ENCODE measurements at places on chromosomes 6 and 20.

GRCh38 chr20:9068233-9068801 lies 570 bp upstream of the PLCB4 start:
- no peak for DNase-seq

GRCh38 chr6:11356404-11357155 lies 124.1 kb upstream of the NEDD9 start:
- DNase-seq, result no peak

- no peak for DNase-seq
Observed at GRCh38 chr6:15623276-15624116, 39.3 kb downstream of the DTNBP1 start.

GRCh38 chr20:46895906-46896242 lies 1.2 kb downstream of the EYA2 start:
- no peak for DNase-seq

GRCh38 chr6:109473120-109473519 lies 9.9 kb downstream of the ZBTB24 start:
- DNase-seq, result no peak

GRCh38 chr20:23037017-23037481 lies 1.9 kb downstream of the SSTR4 start:
- DNase-seq, result no peak

- DNase-seq, result no peak
Observed at GRCh38 chr20:34461779-34462087, 54.5 kb upstream of the DYNLRB1 start.

DNA sequence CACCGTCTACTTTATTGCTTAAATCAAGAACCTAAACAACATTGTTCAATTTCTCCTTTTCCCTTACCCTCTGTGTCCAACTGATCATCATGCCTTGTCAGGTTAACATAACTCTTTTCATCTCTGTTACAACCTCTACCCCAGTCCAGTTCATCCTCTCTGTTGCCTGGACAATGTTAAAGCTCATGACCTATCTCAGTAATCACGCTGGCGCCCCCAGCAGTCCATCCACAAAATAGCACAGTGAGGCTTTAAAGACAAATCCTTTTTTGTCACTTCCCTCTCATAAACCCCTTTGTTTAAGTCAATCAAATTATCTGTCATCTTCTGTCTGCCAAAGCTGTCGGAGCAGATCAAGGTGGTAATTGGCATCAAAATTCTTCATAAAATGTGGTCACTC lies 140.1 kb downstream of the QKI start:
- DNase-seq, result peak; percentile 1

DNA sequence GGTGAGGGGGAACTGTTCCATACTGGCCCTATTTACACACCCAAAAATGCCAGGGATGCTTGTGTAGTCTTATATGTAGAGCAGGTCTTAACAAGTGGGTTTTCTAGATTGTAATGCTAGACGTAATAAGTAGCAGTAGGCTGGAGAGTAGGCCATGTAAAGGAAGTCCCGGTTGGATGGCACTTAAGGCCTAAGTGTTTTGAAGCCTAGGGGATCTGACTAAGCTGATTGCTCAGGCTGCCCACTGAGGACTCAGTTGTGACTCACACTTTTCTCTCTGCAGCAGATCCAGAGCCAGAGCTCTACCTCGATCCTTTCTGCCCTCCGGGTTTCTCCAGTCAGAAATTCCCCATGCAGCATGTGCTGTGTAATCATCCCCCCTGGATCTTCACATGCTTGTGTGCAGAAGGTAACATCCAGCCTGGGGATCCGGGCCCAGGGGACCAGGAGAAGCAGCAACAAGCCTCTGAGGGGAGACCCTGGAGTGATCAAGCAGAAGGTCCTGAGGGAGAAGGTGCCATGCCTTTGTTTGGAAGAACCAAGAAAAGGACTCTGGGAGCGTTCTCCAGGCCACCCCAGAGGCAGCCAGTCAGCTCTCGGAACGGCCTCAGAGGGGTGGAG lies 26.6 kb downstream of the ZNF133 start:
- DNase-seq, result no peak

DNA sequence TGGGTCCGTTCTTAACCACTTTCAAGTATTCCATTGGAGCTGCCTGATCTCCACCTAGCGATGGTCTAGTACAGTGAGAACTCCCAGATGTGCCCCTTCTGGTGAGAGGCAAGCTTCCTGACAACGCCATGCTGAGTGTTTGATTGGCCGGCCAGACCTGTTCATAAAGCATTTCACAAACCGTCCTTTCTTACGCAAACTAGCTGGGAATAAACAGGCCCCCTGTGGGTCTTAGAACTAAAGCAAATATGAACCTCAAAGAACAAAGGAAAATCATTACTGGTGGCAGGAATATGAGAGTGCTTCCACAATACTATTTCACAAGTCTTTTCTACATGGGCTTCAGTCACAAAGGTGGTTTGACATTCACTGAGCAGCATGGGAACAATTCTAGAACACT lies 15.6 kb upstream of the GCNT2 start:
- no peak for DNase-seq

GRCh38 chr6:149014631-149015534 lies 268.1 kb downstream of the UST start:
- DNase-seq, result no peak

- no peak for DNase-seq
Observed at GRCh38 chr6:25295651-25296050, 16.5 kb downstream of the CARMIL1 start.

GRCh38 chr6:42140032-42140431 lies 2.4 kb downstream of the C6orf132 start:
- DNase-seq, result no peak

DNA sequence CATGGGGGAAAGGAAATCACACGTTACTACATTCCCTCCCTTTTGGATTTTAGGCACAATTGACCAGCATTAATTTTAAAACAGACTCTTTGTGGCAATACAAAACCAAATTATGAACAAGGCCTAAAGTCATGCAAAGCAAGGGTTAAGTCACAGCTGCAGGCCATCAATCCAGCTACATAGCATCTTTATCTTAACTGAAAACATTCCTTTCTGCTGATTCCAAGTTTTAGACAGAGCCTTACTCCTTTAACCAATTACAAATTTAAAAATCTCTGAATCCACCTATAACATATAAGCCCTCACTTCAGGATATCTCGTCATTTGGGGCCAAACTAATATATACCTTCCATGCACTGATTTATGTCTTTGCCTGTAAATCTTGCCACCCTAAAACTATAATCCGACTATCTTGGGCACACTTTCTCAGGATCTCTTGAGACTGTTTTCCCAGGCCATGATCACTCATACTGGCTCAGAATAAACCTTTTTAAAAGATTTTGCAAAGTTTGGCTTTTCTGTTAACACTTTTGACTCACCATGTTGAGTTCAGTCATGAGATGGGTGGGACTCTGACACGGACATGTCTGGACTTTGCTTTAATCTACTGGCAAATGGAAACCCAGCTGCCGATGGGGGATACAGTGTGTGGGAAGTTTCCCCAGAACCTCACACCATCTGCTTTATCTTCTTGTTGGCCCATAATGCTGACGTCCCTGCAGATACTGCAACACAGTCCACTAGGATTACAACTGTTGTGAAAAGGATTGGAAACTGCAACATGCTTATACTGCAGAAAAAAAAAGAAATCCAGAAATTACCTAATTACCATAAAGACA lies 757.0 kb downstream of the PTPRT start:
- DNase-seq, result no peak

DNA sequence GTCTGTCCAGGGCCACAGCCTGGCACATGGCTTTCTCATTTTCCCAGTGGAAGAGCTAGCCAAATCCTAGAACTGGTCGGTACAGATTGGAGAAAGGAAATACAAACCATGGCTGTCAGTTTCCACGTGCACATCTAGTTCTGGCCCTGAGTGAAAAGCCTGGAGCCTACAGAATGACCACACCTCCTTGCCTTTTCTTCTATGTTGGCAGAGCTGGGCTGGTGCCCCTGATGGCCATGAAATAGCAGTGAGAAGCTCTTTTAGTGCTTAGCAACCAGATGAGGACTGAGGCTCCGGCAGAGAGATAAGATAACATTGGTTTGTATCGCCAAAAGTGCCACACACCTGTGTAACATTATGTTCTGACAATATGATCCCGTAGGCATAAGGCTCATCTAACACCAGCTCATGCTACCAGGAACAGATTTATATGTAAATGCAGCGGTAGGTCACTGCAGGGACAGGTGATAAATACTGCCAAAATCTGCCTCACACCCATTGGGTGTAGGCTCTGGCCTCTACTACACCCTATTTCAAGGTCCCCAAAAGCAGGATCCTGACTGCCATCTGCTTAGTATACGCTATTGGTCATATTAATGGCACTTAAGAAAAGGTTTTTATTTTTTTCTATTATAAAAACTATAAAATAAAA lies 39.9 kb upstream of the TBC1D7 start:
- no peak for DNase-seq

DNA sequence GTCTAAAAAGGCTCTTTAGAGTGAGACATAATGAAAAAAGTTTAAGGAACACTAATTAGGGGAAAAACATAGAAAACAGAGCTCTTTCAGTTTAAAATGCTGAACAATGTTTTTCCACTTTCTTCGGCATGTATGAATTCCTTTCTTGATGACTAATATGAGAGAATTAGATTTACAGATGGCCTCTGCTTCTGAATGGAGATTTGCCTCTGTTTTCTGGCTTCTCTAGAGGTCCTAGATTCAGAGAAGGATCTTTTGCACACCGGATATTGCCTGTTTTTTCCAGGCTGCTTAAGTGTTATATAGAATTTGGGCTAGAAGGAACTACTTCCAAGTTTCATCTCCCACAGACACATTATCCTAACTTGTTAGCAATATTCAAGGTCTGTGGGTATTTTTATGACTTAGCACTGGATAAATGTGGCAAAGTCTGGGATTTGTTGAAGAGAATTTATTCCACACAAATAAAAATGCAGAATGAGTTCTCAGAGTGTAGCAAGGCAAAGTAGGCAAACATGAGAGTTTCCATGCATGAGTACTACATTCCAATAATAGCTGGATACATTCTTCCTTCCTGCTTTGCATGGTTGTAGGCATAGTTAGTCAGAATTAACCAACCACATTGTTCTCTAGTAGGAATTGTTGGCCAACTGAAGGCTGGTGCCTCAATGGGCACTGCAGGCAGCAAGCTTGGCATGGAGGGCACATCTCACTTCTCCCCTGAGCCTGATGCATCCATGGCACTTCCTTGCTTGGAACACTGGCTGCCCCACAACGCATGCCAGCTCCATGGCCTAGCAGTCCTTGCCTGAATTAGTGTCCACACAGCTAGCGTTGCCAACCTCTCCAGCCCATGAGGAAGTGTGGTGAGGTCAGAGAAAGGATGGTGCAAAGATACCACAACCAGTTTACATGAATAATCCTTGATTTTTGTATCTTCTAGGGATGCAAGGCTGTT lies 224.2 kb downstream of the CLIC5 start:
- no peak for DNase-seq

- DNase-seq, result no peak
Observed at GRCh38 chr6:44269178-44269920, 901 bp upstream of the TMEM151B start.

DNA sequence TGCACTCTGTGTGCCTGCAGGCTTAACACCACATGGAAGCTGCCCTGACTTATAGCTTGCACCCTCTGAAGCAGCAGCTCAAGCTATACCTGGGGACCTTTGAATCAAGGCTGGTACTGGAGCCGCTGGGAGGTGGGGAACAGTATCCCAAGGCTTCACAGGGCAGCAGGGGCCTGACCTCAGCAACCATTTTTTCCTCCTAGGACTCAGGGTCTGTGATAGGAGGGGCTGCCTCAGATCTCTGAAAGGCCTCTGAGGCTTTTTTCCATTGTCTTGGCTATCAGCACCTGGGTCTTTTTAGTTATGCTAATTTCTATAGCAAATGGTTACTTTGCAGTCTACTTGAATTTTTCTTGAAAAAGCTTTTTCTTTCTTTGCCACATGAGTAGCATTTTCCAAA lies 80.2 kb upstream of the OPRM1 start:
- no peak for DNase-seq

DNA sequence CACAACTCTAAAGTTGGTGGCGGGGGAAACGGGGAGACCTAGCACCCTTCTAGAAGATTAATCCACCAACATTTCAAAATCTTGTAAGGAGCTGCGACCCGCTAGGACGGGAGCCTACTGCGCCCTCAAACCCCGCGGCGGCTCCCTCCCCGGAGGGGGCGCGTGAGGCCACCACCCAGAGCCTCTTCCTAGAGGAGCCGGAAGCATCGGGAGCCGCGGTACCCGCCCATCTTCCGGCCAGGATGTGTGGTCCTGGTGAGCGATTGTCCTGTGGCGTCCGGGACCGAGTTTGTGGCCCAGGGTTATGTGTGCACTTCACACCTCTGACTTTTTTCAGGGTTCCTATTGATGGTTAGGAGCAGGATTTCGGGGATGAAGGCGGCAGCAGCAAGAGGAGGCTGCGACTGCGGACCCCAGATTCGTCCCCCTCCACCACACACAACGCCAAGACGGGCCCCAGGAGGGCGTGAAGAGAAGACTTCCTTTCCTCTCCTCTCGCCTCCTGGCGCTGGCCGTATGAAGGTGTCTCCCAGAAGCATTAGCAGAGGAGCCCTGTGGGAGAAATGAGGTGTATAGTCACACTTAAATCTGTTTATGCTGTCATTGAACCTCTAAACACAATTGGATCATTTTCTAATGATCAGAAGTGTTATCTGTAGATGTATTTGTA lies 10.7 kb downstream of the ZNF165 start:
- DNase-seq, result no peak

DNA sequence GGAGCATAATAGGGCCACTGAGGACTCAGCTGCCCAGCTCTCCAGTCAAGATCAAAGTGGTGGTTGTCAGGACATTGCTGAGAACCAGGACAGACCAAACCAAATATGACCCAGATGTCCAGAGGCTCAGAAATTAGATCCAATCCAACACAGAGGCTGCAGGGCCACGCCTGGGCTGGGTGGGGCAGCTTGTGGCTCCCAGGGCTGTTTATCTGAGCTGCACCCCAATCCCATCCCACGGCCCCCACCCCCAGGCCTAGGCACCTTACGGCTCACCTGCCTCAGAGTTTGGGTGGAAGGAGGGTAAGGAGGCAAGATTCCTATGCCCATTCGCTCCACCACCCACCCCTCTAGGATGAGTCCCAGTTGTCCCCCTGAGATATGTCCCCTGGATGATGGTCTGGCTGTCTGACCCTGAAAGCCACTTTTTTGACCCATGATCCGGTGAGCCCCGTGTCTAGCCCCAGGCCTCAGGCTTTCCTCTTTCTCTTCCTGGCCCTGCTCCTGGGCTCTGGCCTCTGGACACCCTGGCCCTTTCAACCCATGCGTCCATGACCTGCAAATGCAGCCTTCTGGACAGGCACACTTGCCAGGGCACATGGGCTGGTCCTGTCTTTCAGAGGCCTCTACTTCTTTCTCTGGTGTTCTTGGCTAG lies 40.0 kb downstream of the CPXM1 start:
- no peak for DNase-seq

DNA sequence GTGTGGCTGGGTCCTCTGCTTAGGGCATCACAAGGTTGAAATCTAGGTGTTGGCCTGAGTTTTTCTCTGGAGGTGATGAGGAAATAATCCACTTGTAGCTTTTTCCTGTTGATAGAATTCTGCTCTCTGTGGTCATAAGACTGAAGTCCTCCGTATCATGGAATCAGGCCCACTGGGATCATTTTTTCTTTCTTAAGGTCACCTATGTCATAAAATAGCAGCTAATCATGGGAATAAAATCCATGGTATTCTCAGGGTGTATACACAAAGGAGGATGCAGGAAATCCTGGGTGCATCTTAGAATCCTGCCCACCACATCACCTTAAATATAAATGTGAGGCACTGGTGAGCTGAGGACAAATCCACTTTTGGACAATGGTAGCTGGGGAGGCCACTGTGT lies 72.7 kb downstream of the PRDM1 start:
- no peak for DNase-seq

GRCh38 chr6:36128793-36129192 lies 1.5 kb upstream of the MAPK13 start:
- DNase-seq, result no peak
